ENCODE measurements at places on chromosomes 4 and X.

DNA sequence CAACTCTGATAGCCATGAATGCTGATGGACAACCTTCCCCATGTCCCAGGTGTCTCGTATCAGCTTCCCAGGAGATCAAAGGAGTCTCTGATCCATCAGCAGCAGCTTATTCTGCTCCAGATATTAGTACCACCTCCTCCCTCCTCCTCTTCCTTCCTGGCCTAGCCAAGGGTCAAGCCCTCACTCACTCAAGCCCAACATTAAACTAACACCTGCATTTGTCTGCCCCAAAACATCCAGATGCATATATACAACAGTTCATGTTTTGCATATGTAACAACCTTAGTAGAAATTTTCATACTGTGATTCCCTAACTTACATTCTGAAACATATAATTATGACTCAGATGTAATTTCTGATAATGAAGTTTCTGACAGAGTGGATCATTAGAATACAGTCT lies 29.9 kb downstream of the BCLAF3 start:
- no peak for DNase-seq

DNA sequence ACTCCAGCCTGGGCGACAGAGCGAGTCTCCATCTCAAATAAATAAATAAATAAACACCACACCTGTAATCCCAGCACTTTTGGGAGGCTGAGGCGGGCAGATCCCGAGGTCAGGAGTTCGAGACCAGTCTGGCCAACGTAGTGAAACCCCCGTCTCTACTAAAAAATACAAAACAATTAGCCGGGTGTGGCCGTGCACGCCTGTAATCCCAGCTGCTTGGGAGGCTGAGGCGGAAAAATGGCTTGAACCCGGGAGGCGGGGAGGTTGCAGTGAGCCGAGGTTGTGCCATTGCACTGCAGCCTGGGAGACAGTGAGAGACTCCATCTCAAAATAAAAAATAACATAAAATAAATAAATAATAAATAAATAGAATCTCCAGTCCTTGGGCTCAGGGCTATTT lies 185.8 kb downstream of the SHOX start:
- no peak for DNase-seq

DNA sequence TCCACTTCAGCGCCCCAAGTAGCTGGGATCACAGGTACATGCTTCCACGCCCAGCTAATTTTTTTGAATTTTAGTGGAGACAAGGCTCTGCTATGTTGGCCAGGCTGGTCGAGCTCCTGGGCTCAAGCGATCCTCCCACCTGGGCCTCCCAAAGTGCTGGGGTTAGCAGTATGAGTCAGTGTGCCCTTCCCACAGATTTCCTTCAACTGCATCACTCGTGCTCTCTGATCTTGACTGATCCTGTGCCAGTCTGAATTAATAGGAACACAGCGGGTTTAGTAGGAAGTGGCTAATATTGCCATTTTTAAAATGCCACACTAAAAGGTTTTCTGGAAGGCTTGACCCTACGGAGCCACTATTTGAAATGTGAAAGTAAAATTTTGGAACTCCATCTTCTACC lies 4.3 kb upstream of the SHROOM2 start:
- DNase-seq: no peak

DNA sequence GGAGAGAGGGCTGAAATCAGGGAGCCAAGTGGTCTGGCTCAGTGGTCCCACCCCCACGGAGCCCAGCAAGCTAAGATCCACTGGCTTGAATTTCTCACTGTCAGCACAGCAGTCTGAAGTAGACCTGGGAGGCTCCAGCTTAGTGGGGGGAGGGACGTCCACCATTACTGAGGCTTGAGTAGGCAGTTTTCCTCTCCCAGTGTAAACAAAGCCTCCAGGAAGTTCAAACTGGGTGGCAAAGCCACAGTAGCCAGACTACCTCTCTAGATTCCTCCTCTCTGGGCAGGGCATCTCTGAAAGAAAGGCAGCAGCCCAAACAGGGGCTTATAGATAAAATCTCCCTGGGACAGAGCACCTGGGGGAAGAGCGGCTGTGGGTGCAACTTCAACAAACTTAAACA lies 88.1 kb downstream of the NPFFR2 start:
- no peak for DNase-seq

GRCh38 chr4:109739547-109739946 lies 9.7 kb upstream of the PLA2G12A start:
- no peak for DNase-seq

GRCh38 chrX:17822351-17822750 lies 38.7 kb downstream of the RAI2 start:
- DNase-seq: no peak

GRCh38 chr4:145189981-145190380 lies 9.6 kb upstream of the OTUD4 start:
- DNase-seq: no peak

DNA sequence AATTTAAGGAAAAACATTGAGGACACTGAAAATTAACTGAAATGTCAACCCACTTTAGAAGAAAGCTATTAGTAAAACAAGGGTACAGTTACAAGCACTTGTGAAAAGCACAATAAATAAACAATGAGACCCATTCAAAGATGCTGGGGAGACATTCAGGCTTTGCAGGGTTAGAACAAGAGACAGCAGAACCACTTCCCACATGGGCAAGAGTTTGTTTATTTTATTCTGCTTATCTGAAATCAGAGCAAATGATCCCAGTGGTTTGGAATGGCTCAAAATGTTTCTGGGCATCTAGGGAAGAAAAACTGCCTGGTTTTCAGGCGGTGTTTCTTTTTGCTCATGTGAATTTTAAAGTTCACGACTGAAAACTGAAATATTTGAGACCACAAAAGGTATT lies 42.4 kb downstream of the PPP3CA start:
- DNase-seq: no peak

GRCh38 chrX:120366794-120367193 lies 4.9 kb downstream of the ATP1B4 start:
- no peak for DNase-seq

- no peak for DNase-seq
Measured at GRCh38 chrX:116379854-116380253, 56.6 kb upstream of the SLC6A14 start.

DNA sequence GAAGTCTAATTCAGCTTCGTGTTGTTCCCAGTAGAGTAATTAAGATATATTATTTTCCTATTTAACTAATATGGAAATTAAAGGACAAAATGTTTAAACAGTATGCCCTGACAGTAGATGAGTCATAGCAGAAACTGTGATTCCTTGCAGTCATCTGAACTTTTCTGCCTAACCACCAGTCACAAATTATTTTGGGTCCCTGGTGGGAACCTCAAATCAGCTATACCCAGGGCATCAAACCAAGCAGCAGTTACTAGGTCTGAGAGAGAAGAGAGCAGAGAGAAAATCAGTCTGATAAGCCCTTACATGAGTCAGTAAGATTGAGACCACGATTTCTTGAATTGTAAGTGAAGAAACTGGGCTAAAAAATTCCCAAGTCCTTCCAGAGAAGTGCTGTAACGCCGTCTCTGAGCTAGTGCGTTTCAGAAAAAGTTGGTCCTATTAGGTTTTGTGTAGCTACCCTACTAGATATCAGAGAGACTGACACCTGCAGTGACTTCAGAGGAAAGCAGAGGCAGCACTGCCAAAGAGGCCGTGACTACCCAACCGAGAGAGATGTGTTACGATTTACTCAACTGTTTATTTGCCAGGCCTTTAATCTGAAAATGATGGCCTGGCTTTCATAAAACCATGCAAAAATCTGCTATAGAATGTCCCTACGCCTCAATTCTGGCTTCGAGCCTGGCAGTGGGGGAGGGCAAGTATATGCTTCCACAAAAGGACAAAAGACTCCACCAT lies 21.7 kb upstream of the GPM6A start:
- no peak for DNase-seq

DNA sequence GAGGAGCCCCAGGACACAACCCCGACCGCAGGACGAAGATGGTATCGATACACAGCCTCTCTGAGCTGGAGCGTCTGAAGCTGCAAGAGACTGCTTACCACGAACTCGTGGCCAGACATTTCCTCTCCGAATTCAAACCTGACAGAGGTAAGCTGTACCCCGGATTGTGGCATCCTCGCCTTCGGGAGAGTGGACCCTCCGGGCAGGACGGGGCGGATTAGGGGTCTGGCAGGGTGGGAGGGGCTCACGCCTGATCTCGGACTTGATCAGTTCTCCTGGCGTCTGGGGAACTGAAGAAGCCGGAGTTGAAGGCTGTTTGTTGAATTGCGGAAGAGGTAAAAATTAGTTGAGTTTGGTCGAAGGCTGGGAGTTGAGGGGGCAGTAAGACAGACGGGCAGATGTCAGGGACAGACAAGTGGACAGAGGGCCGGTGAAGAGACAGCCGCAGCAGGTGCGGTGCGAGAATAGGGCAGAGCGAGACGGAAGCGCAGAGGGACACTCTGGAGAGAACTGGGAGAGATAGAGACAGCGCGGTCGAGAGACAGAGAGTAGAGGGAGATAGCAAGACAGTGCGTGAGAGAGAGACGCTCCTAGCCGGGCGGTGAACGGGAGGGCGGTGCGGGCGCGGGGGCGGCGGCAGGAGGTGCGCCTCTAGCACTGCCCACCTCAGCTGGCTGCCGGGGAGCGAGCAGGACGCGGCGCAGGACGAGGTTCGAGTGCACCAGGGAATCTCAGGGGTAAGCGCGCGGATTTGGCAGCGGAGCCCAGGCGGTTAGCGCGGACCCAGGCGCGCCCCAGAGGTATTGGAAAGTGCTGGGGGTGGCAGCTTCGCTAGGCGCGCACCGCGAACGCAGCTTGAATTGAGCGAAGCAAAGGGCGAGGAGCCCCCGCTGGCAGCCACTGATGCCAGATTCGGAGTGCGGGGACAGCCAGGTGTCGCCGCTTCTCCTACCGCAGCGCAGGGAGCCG lies 23.9 kb downstream of the ARHGAP36 start:
- DNase-seq: no peak

- no peak for DNase-seq
Measured at GRCh38 chr4:121817006-121817405, 6.7 kb downstream of the CCNA2 start.
